ENCODE measurements at places on chromosomes 11 and 22.
A peak's percentile ranks its signal among the peaks of the same experiment; 100 is the strongest.

DNA sequence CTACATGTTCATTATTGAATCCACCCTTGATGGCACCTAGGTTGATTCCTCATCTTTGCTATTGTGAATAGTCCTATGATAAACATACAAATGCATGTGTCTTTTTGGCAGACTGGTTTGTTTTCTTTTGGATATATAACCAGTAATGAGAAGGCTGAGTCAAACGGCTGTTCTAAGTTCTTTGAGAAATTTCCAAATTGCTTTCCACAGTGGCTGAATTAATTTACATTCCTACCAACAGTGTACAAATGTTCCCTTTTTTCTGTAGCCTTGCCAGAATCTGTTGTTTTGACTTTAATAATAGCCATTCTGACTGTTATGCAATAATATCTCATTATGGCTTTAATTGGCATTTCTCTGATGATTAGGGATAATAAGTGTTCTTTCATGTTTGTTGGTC, 184.9 kb downstream of the CASP12 start:
- DNase-seq, result no peak

DNA sequence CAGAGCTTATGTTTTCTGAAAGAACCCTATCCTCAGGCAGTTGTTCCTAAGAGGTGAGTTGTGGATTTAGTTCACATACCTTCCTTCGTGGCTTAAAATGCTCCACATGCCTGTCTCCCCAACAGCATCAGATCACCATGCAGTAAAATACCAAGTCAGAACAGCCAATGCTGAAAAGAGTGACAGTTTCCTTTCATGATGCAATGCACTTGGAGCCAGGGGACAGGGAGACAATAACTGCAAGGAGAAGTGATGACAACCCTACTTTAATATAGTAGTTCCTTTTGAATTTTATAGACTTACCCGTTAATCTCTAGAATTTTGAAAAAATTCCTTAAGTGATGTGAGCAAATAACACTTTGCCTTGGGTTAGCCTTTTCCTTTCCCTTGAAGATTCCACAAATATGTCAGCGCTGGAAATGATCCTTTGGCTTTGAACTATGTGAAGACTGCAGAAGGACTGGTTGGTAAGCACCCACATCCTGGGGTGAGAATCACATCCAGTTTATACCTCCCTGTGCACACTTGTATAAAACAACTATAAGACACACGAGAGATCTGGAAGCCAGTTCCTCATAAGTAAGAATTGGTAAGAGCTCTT, 71.2 kb downstream of the PIWIL4 start:
- DNase-seq, result no peak

- DNase-seq, result no peak
These were observed 24.8 kb upstream of the ADORA2A start for GRCh38 chr22:24402460-24403192.

DNA sequence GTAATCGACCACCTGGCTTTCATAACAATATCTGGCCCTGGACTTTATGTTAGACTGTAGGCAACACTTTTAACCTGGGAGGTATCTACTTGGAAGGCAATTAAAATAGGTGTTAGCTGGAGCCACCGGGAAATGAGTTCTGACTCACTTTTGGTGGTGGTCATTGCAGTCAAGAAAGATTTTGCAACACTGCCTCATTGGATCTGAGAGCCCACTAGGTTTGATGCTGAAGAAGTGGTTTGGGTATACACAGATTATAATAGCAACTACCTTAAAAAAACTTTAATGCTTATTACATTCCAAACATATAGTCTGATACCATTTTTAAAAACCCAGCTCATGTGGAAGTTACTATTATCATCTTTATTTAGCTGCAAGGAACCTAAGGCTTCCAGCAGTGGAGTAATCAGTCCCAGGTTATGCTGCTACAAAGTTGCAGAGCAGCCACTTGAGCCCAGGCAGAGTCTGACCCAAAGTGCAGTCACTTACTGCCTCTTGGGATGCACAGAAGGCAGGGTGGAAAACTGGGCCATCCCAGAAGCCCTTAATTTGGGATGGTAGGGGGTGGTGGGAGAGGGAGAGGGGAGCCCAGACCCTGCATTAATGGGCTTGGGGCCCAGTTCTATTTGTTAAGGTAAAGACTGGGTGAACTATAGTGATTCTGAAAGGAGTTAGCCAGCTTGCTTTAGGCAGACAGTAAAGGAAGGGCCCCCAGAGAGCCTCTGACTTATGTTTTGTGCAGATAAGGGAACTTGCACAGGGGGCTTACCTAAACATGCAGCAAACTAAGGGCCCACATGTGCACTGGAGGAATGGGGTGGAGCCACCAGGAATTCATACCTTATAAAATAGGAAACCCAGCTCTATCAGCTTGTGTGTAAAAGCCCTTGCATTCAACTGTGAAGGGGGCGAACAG, 149.4 kb downstream of the SNX19 start:
- no peak for DNase-seq

GRCh38 chr22:46483353-46483752, 54.1 kb downstream of the CELSR1 start:
- DNase-seq, result no peak

DNA sequence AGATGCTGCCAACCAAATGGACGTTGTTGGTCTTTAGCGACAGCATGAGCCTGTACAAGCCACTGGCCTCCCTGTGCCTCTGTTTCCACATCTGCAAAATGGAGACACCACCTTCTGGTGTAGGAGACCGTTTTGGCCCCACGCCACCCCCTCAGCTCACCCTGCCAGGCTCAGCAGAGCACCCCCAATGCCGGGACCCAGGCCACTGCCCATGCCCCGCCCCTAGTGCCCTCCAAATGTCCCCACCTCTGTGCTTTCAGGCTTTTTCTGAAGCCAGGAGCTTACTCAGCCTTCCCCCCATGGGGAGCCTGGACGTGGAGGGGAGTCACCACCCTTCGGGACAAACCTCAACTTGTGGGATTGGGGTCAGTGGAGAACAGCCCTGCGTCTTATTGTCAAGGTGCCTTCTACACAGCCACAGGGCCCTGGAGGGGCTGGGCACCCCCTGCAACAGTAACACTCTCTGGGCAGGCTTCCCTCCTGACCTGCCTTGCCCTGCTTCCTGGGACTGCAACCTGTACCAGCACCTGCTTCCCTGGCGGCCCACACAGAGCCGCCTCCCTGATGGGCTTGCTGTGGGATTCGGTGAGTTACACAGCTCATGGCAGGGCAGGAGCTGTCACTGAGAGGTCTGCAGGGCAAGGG, 24.6 kb upstream of the RTL6 start:
- DNase-seq, result no peak

DNA sequence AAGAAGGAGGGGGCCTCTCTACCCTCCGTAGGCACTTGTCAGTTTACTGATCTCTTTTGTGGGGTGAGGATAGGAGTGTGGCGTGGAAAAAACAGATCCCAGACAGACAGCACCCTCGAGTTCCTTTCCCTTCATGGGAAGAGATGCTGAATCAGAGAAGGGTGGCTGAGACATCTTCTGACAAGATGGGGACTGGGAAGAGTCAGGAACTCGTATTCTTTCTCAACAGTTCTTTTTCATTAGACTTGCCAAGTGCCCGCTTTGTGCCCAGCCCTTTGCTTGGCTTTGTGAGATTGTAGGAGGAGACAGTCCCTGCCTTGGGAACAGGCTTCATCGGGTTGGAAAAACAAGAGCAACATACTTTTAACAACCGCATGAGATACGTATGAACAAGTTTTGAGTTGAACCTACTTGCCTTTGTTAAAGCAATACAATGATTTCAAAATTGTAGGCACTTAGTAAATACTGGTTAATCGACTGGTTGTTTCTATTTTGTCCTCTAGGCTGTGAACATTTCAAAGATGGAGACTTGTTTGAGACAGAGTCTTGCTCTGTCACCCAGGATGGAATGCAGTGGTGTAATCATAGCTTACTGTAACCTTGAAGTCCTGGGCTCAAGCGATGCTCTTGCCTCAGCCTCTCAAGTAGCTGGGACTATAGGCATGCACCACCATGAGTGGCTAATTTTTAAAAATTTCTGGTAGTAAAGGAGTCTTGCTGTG, 1.1 kb downstream of the RRM1 start:
- DNase-seq, result no peak

DNA sequence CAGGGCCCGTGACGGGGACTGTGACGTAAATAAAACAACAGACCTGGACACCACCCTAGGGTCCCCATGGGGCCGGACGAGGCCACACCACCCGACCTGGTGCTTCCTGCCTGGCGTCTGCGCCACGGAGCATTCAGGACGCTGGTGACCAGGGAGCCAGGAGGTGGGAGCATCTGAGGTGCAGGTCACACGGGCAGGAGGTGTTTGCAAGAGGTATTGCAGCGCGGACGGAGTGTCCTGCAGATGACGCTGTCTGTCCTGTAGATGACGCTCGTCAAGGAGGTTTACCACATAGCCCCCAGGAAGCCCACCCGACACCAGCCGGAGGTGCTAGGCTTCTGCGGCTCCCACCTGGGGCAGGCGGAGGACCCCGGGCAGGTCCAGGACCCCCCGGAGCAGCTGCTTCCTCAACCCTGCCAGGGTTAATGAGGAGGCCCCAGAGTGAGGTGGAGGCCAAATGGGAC, 986 bp upstream of the MUC5B start:
- no peak for DNase-seq

GRCh38 chr22:48057116-48057835, 1294.8 kb downstream of the TBC1D22A start:
- no peak for DNase-seq

GRCh38 chr22:30178181-30179126, 68.1 kb downstream of the LIF start:
- DNase-seq, result peak; percentile 70

DNA sequence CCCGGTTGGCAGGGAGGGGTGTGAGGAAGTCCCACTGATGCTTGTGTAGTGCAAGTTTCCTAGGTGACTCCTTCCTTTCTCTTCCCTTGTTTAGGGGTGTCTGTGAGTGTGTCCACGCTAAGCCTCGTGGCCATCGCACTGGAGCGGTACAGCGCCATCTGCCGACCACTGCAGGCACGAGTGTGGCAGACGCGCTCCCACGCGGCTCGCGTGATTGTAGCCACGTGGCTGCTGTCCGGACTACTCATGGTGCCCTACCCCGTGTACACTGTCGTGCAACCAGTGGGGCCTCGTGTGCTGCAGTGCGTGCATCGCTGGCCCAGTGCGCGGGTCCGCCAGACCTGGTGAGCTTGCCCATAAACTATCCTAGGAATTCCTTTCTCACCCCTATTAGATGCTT, 10.4 kb downstream of the CCKBR start:
- no peak for DNase-seq

- peak; percentile 23 for DNase-seq
These were observed 32.7 kb upstream of the TXNRD2 start for GRCh38 chr22:19974268-19974861.

- no peak for DNase-seq
These were observed 17.3 kb downstream of the SCARF2 start for GRCh38 chr22:20420157-20420842.

DNA sequence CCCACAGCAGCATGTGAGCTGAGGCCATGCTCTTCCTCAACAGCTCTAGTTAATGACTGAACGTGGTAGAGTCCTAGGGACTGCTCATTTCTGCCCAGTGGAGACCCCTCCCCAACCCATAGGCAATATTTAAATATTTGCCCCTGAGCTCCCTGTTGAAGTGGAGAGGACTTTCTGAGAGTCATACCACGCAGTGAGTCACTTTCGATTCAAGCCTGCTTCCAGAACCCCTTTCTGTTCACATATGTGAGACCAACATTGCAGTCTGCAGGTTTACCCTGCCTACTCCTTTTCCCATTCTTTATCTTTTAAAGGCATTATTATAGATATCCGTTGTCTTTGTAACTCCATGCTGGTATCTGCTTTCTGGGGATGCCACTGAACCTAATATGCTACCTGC, 946.3 kb downstream of the JRKL start:
- no peak for DNase-seq

- DNase-seq, result no peak
These were observed 30.3 kb downstream of the TRIM66 start for GRCh38 chr11:8652140-8652539.

DNA sequence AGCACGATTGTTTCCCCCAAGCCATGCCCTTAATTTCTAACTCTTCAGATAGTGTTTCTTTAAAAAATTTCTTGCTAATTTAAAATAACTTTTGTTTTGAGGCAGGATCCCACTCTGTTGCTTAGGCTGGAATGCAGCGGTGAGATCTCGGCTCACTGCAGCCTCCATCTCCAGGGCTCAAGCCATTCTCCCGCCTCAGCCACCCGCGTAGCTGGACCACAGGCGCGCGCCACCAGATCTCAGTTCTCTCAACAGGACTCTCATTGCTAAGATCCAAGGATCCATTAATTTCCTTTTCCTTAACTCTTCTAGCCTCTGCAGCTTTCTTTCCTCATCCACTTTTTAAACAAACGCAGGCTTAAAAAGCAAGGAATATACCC, 327 bp upstream of the MED17 start:
- DNase-seq, result no peak

- peak; percentile 67 for DNase-seq
These were observed 98.6 kb downstream of the CEP164 start for GRCh38 chr11:117426297-117426685.

DNA sequence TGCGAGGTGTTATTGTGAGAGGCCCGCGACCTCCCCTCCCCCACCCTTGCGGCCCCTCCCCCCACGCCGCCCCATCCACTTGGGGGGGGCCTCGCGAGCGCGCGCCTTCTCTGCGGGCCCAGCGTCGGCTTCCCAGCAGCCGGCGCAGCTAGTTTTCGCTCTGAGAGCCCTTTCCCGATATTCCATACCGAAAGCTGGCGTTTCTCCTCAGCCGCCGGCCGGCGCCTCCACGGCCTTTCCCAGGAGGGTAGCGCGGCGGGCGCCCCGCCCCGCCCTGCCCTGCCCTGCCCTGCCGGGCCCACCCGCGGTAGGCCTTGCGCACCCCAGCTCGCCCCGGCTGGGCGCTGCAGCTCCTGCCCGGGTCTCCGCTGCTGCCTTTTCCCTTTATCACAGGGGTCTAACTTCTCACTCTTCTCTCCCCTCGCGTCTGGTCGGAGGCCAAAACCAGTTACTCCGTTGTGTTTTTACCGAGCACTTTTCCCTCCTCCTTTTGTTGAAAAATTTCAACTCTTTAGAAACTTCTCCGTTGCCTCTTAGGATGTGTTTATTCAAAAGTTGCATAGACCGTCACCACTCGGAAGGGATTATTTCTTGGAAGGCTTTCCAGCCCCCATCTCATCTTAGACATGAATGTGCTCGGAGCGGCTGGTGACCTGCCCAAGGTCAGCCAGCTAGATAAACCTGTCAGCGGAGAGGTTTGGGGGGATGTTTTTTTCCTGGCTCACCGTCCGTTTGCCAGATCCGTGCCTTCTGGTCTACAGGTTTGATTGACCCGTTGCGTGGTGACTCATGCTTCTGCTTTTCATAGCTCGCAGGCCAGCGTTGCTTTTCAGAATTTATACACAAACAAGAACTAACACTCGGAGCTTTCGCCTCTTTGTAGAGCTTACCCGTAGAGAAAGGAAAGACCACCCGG, 648 bp downstream of the PAFAH1B2 start:
- peak; percentile 48 for DNase-seq

DNA sequence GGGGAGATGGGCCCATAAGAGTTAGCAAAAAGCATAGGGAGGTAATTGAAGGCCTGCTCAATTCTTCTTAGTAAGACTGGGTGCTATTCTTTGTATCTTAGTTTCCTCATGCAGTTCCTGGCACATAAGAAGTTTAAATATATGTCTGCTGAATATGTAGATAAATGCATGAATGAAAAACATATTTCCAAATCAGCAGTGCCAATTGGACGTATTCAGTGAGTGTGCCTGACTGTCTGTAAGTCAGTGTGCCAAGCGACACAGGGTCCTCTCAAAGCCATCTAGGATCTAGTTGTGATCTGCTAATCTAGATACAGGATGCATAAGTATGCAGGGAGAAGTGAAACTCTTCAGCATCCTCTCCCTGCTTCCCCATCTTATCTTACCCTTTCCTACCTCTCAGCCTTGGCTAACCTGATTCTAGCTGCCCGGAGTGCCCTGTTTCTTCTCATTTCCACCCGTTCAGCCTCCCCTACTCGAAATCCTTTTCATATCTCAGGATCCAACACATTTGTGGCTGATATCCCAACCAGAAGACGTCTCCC, 91.1 kb upstream of the SORL1-AS1 start:
- DNase-seq, result no peak

Measured in activated naive CD8-positive, alpha-beta T cell treated with anti-CD3 and anti-CD28 coated beads for 36 hours (primary cell).